ENCODE measurements at places on chromosomes 16 and 17. TPM values are rescaled to one million over a fixed set of nuclear protein-coding genes. Genes with fewer than 3 reads are reported as not detected.

DNA sequence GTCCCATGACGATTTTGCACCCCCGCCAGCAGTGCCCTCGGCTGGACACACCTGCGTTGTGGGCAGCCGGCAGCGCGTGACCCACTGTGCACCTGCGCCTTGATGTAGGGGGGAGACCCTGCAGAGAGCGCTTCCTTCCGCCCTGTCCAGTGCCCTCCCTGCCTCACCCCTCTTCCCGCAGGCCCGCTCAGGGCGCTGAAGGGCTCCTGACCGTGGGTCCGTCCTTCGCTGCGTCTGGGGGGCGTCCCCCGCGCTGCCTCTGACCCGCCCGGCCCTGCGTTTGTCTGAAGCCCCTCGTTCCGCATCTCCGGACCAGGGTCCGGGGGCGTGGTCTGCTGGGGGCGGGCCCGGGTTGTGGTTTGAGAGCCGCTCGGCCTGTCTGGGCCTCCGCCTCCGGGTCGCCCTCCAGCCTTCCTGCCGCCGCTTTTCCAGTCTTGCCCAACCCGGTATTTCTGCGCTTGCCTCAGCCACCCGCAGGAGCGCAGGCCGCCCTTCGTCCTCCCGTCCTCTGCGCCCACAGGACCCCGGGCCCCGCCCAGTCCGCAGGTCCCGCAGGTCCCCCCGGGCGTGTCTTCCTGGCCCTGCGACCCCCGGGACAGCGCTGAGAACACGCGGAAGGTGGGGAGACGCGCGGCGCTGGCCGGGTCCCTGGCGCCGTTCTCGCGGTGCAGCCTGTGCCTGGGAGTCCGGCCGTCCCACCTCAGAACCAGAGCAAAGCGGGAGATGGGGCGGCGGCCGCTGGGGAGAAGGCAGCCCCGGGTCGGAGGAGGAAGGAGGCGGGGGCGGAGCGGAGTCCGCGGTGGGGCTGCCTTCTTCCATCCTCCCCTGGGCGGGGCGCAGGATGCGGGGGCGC lies 4.0 kb upstream of the IL17C start:
- DNase-seq: no peak

- no peak for DNase-seq
Measured at GRCh38 chr16:79411357-79411756, 189.2 kb downstream of the MAF start.

DNA sequence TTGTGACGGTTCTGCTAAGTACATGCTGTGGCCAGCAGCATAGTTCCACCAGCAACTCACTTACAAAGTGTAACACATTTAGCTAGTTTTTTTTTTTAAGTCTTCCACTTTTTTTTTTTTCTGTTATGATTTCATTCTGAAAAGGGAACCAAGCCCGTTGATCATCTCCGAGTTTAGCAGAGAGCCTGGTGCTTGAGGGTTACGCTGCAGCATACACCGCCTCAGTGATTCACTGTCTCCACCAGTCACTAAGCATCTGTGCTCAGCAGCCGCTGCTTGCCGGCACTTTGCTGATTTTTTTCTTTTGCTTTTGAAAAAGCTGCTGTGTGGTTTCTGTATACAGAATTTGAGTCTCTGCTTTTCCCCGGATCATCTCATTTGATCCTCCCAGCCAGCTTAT lies 194.5 kb upstream of the CDH13 start:
- DNase-seq: no peak

GRCh38 chr16:74623839-74624235 lies 16.9 kb upstream of the GLG1 start:
- no peak for DNase-seq

DNA sequence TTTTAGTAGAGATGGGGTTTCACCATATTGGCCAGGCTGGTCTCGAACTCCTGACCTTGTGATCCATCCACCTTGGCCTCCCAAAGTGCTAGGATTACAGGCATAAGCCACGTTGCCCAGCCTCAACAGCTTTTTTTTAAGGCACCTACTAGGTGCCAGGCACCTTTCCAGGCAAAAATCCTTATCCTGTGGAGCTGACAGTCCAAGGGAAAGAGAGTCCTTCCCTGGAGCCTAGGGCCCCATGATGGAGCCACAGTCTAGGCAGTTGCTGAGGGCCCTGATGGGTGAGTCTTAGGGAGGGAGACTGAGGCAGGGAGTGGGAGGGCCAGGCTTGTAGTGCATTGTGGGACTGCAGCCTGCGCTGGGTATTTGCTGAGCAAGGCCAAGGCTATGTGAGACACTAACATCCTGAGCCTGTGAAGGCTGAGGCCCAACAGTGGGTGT lies 79.6 kb upstream of the TOB1 start:
- DNase-seq: no peak

- DNase-seq: no peak
Measured at GRCh38 chr16:69311533-69312387, 610 bp downstream of the VPS4A start.

FBXL16 gene
- polyA plus RNA-seq: 0.75 TPM

CNGB1 gene
- polyA plus RNA-seq: not detected

DLX4 gene
- polyA plus RNA-seq: 0.80 TPM

PNMT gene
- 2.5 TPM for polyA plus RNA-seq
